Eye (tissue), 1 donor: ENCODE measurements at places on chromosomes 3 and 15.
A peak's percentile ranks its signal among the peaks of the same experiment; 100 is the strongest.

DNA sequence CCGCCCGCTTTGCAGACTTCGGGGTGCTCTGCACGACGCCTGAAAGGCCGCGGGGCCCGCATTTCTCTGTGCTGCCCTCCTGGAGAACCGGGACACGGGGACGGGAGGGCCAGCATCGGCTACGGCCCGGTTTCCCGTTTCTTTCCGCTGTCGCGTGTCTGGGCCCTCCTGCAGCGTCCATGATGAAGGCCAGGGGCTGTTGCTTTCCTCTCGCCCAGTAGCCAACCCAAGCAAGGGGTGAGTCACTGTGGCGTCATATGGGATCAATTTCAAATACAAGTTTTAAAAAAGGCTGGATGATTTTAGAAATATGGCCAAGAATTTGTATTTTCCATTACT lies 435 bp downstream of the SLC35G2 start:
- DNase-seq, result peak; percentile 85

DNA sequence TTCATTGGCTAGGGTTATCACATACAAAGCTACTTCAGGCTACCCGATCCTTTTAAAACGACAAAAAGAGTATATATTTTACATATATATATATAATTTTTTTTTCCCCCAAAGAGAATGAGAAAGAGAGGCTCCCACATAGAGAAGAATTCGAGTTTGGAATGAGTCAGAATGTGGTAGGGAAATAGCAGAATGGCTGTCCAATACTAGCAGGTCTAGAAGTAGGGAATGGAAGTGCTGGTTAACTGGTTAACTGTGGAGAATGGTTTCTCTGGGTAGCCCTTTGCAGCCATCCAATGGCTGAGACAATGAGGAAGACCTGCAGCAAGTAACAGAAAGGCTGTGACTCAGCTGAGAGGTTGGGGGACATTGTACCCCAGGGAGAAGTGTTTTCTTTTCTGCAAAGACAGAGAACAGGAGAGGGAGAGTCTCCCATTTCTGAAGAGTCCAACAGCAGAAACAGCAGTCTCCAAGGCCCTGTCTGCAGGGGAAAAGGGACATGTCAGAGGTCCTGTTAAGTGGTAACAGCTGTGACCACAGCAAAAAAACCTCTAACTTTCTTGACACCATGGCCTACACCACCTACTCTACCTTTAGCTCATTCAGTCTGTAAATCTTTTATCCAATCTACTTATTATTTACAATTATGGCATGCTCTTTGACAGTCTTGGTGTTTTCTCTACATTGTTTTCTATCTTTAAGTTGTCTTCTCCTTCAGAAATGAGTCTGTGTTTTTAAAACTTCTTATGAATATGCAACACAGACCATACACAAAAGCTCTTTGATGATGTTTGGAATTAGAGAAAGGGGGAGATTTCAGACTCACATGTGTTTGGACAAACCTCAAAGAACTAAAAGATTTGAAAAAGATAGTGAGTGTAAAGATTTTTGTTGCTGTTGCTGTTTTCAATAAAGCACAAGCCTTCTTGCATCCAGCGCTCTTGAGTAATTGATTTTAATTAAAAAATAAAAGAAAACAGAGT lies 116.1 kb upstream of the SLC7A14 start:
- DNase-seq, result no peak

DNA sequence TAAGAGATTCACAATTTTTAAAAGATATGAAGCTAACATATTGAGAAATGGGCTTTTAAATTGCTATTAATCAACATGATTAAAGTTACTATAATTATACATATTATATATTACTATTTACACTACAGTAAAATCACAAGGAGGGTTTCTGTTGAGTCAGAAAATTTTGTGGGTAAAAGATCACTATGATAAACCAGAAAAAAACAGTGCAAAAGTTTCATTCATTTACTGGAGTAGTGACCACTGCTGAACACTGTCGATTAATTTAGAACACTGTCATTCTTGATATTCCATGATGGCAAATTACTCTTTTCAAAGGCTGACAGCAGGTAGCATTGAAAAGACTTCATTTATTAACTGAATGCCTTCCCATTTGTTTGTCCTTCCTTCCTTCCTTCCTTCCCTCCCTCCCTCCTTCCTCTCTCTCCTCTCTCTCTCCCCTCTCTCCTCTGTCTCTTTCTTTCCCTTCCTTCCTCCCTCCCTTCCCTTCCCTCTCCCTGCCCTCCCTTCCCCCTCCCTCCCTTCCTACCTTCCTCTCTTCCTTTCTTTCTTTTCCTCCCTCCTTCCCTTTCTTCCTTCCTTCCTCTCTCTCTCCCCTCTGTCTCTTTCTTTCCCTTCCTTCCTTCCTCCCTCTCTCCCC lies 9.1 kb upstream of the RPL35A start:
- DNase-seq, result no peak

DNA sequence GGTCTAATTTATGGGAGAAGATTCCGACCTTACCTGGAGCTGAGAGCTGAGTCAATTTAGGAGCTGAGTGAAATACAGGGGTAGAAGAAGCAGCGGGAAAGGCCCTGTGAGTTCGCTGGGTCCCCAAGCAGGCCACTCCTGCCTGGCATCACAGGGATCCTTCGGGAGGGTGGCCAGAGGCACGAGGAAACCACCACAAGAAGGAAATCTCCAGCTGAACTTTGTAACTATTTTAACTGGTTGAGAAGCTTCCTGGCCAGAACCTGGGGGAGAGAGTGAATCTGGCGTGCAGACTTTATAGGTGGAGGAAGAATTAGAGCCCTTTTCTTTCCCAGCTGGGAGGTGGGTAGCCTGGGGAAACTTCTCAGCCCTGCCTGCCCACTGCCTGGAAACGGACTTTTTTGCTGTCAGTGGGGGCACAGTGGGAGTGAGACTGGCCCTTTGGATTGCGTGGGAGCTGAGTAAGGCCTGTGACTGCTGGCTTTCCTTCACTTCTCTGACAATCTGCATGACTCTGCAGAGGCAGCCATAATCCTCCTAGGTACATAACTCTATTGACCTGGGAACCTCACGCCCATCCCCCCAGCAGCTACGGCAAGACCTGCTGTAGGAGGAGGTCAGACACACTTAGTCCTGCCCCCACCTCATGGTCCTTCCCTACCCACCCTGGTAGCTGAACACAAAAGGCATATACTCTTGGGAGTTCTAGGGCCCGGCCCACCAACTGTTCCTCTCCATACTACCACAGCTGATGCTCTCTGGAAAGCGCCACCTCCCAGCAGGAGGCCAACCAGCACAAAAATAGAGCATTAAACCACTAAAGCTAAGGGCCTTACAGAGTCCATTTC lies 340.7 kb downstream of the CNTN3 start:
- DNase-seq, result no peak
